Activated T-helper 17 cell treated with anti-CD3 and anti-CD28 coated beads, Interleukin-2, amount 50 U/mL, for 72 hours (primary cell): ENCODE measurements at places on chromosomes 7 and 10. TPM values are rescaled to one million over a fixed set of nuclear protein-coding genes. Genes with fewer than 3 reads are reported as not detected.

STAM gene
- 27.0 TPM for total RNA-seq

PNLIP gene
- not detected for total RNA-seq

ANKRD1 gene
- total RNA-seq: not detected

COPS6 gene
- 79.1 TPM for total RNA-seq

WDFY4 gene
- 0.90 TPM for total RNA-seq

HGF gene
- not detected for total RNA-seq

PITX3 gene
- 0.17 TPM for total RNA-seq

SLC26A3 gene
- not detected for total RNA-seq

EVX1 gene
- not detected for total RNA-seq

SPAM1 gene
- total RNA-seq: not detected

STEAP2 gene
- total RNA-seq: 0.24 TPM

GCC1 gene
- 13.2 TPM for total RNA-seq

TMEM273 gene
- 262 TPM for total RNA-seq

DGKB gene
- not detected for total RNA-seq

MYO1G gene
- total RNA-seq: 316 TPM

CDHR1 gene
- 0.11 TPM for total RNA-seq

MYH16 gene
- total RNA-seq: not detected

GRCh38 chr7:4931943-4932342, 27.0 kb downstream of the MMD2 start:
- ATAC-seq: no peak

DNA sequence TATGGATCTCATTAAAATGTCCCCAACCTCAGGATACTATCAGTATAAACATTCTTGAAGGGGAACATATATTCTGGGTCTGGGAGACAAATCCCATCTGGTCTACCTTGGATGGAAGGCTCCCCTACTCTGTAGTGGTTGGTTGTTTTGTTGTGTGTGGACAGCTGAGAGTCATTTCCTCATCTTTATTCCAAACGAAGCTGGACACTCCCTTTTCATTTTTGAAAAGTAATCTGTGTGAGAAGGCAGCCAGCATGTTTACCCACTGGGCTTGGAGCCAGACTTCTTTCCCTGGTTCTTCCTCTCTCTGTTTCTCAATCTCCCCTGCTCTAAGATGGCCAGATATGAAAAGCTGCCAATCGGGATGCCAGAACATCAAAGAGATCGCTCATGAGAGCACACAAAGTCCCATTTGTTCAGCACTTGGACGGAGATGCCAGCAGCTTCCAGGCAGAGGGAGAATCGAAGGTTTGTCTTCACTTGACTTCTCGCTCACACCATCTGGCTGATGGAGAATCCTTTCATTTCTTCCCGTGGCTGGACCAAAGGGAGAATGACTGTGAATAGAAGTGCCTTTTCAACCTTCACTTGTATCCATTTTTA, 108.1 kb upstream of the AGR3 start:
- ATAC-seq: no peak

GRCh38 chr7:99129001-99129400, 14.9 kb downstream of the SMURF1 start:
- no peak for ATAC-seq

DNA sequence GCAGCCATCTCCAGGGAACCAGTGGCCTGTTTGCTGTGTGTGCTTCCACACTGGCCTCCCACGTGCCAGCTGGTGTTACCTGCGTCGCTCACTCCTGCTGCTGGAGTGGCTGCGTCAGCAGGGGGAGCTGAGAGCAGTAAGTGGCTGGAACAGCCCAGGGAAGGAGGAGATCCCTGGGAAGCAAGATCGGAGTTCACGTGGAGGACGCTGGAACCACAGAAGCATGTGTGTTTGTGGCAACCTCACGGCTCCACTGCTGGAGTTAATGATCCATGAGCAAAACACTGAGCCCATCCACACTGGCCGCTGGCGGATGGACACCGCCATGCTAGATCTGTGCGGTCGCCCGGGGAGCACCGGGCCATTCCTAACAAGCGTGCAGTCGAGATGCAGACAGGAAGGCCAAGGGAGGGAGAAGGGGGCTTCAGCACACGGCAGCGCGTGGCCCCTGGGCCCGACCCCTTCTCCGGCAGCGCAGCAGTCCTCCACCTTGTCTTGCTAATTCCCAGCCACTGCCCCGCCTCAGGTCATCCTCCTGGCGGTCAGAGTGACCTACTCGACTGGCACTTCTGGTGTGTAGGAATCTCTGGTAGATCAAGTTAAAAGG, 68.5 kb upstream of the EEPD1 start:
- ATAC-seq: no peak

- peak; percentile 91 for ATAC-seq
Measured at GRCh38 chr7:67302113-67303039, 305.7 kb downstream of the TYW1 start.

- ATAC-seq: no peak
Measured at GRCh38 chr10:58438986-58439385, 53.8 kb downstream of the TFAM start.

GRCh38 chr10:3951993-3952392, 167.0 kb upstream of the KLF6 start:
- ATAC-seq: no peak

GRCh38 chr7:4794591-4795350, 19.3 kb downstream of the AP5Z1 start:
- no peak for ATAC-seq

DNA sequence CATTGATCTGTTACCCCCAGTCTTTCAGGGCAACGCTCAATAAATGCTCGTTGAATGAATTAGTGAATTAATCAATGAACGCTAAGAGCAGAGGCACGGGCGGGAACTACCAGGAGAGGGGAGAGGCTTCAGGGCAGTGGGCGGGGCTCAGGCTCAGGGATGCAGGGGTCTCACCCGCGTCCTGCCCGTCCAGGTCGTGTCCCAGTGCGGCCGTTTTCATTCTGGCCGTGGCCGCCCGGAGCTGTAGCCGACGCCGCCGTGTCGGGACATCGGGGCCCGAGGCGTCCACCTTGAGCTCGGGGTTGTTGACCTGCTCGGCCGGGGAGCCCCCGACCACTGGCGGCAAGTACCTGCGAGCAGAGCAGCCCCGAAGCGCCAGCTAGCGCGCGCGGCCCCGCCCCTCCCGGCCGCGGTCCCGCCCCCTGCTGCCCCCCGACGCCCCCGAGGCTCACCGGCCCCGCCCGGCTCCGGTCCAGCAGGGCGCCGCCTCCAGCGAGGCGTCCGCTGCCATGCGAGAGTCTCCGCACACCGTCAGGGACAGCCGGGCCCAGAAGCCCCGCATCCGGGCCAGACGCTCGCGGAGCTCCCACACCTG, 2.8 kb upstream of the GAL3ST4 start:
- peak; percentile 48 for ATAC-seq

DNA sequence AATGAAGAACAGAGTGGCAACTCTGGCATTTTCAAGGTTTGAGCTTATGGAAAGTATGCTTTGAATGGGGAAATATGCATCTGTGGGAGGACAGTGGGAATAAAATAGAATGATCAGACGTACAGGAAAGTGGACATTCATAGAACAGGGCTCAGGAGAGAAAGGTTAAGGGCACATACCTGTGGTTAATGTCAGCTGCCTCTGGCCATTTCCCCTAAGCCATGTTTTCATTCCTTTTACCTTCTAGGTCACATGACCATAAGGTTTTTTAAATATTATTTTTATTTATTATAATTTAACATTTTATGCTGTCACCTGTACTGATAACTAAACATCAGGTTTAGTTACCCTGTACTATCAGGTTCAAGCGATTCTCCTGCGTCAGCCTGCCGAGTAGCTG, 52.8 kb downstream of the LRRC4 start:
- no peak for ATAC-seq

DNA sequence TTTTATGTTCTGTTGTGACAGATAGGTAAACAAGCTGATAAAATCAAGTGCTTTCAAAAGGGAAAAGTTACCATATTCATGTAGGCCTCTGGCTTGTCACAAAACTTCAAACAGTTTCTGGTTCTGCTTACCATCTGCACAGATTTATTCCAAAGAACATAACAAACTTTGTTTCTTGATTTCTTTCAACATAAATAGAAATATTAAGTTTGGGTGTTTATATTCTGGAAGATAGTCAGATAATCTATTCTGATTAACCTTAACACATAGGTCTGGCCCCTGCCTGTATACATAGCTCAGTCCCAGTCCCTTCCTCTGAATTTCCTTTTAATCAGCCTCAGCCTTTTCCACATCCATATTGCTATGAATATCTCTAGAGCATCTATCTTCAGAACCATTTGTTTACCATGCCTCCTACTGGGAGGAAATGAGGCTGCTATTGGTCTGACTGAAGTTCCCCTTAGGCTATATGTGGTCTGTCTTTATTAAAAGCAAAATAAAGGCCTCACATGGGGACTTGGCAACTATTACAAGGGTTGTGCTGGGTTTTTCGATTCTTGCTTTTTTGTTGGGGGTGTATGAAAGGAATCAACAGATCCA, 319.0 kb downstream of the HPSE2 start:
- no peak for ATAC-seq

DNA sequence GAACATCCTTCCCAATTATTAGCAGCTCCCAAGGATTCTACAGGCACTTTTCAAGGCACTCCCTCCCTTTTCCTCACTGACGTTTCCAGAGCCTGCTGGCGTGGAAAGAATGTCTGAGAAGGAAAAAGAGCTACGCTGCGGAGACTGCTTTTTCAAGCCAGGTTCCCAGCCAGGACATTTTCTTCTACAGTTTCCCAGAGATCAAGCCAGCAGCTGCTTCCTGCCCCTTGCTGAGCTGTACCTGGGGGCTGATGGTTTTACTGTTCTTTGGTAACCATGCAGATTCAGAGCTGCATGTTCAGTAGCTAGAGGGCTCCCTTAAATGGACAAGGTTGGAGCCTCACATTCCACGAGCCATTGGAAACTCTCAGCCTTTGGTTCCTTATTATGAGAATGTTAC, 133.4 kb downstream of the EVX1 start:
- ATAC-seq: no peak

DNA sequence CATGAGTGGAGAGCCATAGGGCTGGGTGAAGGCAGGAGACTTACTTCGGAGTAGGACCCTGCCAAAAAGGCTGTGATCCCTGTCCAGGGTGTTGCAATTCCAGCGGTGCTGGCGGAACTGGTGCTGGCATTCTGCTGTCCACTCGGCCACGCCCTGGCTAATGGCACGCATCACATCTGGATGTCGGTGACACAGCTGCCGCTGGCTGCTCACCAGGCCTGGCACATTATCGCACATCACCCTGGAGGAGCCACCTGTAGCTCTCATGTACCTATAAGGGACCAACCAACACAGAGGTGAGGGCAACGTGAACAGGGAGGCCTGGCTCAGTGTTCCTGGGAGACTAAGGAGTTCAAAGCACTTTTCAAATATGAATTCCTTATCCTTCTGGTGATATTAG, 2.3 kb downstream of the WNT2 start:
- ATAC-seq: no peak

GRCh38 chr10:71203716-71204115, 8.7 kb upstream of the UNC5B start:
- peak; percentile 42 for ATAC-seq

GRCh38 chr7:30183749-30184369, 49.1 kb downstream of the MTURN start:
- ATAC-seq: no peak

GRCh38 chr7:91941450-91941849, 788 bp downstream of the AKAP9 start:
- ATAC-seq: peak; percentile 45

DNA sequence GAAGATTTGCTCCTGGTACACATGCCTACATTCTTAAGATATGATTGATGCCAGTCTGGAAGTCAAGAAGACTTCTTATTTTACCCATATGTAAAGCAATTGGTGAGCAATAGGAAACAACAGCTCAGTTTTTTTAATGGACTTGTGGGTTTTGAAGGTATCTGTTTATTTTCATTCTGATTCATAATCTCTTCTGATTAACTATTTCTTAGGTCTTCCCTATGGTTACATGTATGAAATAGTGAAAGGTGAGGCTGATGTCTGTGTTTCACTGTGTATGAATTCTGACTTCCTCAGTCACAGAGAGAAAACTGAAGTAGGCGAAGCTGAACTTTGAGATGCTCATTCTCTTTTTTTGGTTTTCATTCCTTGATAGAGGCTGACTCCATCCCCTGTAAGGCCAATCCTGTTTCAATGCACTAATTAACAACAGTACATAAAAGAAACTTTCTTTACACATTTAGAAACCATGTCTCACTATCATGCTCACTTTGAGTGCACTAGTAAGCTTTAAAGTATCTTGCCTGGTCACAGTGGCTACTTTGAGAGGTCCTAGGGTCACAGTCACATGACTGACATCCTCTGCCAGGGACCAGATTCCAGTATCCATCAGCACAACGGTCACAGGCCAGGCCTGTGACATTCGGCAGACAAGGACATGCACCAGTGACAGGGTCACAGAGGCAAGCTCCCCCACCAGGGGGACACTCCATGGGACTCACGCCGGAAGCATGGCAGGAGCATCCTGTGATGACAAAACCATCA, 59.5 kb upstream of the LAMB1 start:
- peak; percentile 58 for ATAC-seq

GRCh38 chr10:74289951-74290350, 138.9 kb downstream of the ADK start:
- ATAC-seq: no peak

- no peak for ATAC-seq
Measured at GRCh38 chr7:82672078-82672477, 228.5 kb upstream of the CACNA2D1 start.

DNA sequence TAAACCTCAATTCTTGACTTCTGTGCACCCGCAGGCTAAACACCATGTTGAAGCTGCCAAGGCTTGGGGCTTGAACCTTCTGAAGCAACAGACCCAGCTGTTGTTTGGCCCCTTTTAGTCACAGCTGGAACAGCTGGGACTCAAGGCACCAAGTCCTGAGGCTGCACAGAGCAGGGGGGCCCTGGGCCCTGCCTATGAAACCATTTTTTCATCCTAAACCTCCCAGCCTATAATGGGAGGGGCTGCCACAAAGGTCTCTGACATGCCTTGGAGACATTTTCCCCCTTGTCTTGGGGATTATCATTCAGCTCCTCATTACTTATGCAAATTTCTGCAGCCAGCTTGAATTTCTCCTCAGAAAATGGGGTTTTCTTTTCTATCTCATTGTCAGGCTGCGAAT, 31.8 kb downstream of the LMBR1 start:
- no peak for ATAC-seq

- no peak for ATAC-seq
Measured at GRCh38 chr10:54985732-54986131, 184.7 kb upstream of the PCDH15 start.

- no peak for ATAC-seq
Measured at GRCh38 chr10:115957786-115958442, 315.1 kb downstream of the GFRA1 start.

DNA sequence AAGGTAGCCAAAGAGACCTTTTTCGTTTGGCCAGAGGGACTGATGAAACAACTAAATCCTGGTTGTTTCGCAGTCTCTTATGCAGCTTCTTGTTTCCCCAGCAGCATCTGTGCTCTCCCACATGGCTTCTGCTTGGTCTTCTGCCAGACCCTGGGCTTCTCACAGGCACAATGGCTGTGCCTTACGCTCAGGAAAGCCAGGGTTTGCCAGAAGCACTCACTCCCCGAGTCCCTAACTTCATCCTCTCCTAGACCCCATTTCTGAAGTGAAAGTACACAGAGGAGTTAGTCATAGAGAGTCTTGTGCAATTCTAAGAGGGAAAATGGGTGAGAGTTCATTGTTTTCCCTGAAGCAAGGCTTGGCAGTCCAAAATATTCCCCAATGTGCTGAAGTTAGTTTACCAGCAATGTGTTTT, 121.7 kb downstream of the EVX1 start:
- no peak for ATAC-seq

- ATAC-seq: no peak
Measured at GRCh38 chr10:122263971-122264370, 7.1 kb upstream of the BTBD16 start.
